ENCODE measurements at places on chromosomes 4 and X.

- no peak for DNase-seq
Measured at GRCh38 chr4:124686279-124686678, 26.3 kb downstream of the ANKRD50 start.

DNA sequence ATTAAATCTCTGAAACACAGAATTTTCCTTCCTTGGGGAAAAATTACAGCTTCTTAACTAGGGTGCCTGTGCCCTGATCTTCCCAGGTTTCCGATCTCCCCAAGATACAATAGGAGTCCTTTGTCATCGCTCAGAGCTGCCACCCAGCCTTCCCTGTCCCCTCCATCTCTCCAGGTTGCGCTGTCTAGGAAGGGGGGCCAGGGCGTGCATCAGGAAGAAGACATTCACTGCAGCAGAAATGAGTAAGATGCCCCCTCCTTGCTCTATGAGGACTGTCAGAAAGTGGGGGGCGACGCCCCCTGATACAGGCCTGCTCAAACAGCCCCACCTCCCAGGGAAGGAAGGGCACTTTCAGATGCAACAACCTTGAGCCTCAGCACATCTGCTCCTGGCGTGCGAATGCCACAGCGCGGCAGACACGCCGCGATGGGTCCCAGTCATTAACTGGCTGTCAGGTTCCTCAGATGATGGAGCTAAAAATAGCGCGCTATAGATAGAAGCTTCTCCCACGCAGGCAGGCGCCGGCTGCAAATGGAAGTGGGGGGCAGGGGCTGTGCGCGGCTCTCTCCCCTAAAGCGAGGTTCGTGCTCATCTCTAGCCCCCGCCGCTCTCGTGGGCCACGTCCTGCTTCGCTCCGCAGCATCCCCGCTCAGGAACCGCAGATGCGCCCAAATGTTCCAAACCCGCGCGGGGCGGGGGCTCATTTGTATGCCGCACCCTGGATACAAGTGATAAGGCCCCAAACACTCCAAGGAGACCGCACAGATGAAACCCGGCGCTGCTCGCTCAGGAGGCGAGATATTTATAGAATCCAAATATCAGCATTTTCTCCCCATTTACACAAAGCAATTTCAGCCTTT, 57.6 kb upstream of the LGI2 start:
- peak; percentile 7 for DNase-seq

DNA sequence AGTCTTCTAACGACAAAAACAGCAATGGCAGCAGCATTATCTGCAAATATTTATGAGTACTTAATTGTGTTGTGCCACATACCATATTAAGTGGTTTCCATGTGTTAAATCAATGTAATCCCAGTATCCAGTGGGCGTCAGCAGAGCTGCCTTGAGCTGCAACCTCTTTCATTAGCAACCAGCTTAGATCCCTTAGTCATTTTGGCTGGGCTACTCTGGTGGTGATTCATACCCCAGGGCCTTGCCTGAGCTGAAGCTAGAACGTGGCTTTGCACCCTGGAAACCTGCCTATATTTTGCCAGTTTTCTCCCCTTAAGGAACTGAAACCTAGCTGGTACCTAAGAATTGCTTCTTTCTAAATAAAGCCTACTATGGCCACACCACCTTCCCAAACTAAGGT, 474.3 kb upstream of the FTHL17 start:
- DNase-seq, result no peak

DNA sequence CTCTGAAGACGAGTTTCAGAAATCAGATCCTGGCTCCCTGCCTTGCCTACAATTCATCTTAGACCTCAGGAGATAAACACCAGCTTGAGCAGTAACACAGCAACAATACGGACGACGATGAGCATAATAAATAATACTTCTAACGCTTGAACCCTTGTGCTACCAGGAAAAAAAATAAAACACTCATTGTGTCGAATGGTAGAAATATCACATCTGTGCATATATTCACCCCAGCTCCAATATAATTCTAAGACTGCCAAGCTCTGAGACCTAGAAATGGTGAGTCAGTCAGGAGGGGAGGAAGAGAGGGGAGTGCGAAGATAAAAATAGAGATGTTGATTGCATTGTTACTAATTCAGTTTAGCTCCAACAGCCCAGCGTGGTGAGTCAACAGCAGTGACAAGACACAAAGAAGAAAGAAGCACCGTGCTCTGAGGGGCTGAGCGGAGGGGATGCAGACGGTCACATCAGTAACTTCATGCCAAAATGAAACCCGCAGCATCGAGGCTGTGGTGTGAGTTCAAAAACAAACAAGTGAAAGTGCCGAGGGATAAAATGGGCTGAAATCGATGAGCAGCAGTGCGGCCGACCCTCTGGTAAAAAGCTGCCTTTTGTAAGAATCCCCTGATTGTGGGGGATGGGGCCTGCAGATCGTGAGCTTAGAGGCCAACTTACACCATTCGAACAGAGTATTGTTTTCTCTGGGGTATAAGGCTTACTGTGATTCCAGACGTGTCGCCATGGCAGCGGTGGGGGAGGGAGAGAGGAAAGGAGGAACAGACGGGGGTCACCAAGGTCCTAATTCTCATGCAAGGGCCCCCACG, 150.4 kb downstream of the MGST2 start:
- DNase-seq, result no peak

DNA sequence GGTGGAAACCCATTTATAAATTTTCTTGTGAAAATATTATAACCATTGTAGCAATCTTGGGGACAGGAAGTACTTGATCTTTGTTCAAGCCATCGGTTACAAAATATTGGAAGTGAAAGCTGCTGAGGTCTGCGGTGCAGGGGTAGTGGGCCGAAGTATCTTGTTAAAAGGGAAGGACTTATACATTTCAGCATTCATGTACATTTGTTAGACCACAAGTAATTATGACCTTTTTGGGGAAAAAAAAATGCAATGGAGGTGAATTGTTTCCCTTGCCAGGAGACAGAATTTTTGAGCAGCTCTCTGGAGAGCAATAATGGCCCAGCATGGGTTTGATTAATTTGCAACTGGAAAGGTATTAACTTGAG, 121.3 kb downstream of the EGF start:
- DNase-seq, result no peak

DNA sequence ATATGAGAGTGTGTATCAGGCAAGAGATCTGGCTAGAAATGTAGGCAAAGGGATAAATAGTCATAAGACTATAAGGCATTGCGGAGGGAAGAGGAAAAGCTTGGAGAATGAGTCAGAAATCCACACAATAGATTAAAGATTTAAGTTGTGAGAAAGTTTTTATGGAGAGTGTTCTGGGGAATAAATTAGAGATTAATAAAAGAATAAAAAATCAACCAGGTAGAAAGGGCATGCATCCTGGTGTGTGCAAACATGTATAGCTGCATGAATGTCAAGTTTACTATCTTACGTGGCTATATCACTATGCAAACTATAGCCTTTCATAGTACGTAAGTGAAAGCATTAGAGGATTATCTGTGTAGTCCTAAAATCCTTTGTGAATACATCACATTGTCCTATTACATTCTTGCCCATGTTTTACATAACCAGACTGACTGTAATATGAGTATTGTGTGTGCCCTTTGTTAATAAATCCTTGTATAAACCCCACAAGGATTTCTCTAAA, 36.9 kb downstream of the SNCA start:
- DNase-seq, result no peak

DNA sequence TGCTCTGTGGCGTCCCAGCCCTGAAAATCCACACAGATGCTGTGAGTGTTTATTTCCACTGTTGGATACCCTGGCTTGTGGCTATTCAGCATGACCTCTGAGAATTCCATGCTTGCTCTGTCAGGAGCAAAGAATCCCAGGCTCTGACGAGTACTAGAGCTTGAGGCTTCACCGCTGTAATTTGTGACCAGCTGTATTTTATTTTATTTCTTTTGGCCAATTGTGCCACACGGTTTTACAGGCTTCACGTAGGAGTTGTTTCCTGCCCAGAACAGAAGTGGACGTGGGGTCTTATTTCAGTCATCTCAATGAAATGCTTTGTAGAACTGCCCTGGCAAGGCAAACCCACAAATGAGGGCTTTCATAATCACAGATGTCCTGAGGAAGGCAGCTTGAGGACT, 69.4 kb upstream of the CLDN34 start:
- no peak for DNase-seq

- no peak for DNase-seq
Measured at GRCh38 chr4:21901281-21901680, 47.3 kb downstream of the KCNIP4 start.

- peak; percentile 6 for DNase-seq
Measured at GRCh38 chrX:149829751-149830191, 48.0 kb downstream of the MAGEA9 start.

GRCh38 chr4:52864793-52865192, 2.7 kb downstream of the RASL11B start:
- no peak for DNase-seq

DNA sequence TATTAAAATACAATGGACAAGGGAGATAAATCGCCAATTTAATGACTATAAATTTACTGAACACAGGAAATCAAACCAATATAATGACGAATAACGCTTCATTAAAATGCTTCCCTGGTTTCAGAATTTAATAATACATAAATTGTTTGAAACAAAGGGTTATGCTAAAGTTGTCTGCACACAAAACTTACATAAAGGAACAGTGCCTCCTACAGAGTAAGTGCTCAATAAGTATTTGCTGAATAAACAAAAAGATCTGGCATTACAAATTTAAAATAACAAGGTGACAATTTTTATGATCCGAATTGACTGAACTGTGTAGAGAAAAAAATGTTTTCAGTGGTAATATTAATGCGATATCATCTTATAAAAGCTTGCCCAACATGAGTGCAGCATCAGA, 69.6 kb downstream of the NOCT start:
- DNase-seq, result no peak

GRCh38 chr4:152278505-152279233, 257.2 kb downstream of the FBXW7 start:
- no peak for DNase-seq

GRCh38 chr4:40924096-40924792, 174.5 kb downstream of the NSUN7 start:
- peak; percentile 91 for DNase-seq

DNA sequence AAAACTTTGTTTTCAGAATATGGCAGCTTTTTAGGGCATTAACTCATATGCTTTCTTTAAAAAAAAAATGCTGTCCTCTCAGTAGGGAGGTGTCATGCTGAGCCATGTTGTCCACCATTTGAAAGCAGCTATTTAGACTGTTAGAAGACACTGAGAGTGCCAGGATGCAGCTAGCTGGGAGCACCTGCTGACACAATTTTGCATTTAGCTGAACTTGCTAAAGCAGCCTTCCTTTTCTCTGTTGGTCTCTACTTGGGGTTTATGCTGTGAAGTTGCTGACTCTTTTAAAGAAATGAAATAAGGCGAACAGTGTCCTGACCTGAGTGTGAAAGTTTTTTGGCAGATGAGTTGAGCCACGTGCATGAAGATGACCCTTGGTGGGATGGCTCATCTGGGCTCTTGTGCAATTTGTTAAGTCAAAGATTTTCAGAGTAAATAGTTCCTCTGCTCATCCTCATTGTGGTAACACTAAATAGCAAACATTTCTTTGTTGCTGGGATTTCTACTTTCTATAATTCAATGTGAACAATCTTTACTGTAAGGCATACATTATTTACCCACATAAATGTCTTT, 64.5 kb downstream of the CDS1 start:
- no peak for DNase-seq

DNA sequence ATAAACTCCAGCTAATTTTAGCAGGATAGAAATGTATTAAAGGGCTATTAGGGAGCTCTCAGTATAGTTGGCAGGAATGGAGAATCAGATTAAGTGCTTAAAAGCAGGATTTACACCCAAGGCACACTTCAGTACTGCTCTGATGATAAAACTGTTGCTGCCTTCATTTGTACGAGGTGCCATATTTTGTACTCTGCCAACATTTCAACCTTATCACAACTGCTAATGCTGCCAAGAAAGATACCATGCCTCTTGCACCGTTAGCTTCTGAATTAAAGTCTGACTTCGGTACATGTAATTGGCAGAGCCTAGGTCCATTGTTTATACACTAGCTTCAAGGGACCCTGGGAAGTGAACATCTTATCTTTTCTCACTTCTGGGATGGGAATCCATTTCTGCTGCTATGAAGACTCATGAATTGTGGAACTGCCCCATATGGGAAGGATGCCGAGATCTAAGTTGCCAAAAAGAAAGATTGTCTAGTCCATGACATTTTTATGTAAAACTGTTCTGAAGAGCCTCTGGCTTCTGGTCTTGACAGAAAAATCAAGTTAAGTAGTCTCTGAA, 624.0 kb upstream of the IGFBP7 start:
- no peak for DNase-seq

DNA sequence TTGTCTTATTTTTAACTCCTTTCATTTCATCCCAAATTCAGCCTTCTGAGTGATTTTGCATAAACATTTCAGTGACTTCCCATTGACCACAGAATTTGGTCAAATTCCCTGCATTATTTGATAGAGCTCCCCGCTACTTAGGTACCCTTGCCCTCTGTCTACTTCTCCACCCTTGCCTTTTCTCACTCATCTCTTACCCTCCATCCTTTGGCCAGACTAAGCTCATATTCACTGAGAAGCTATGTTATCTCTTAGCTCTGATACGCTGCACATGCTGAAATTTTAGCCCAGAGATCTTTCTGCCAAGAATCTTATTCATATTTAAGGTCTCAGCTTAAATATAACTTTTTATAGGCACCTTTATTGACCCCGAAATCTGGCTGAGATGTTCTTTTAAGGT, 1031.9 kb downstream of the ADGRL3 start:
- DNase-seq, result no peak

- no peak for DNase-seq
Measured at GRCh38 chr4:83413676-83414075, 41.9 kb downstream of the HELQ start.

GRCh38 chr4:36758312-36759178, 477.1 kb downstream of the DTHD1 start:
- no peak for DNase-seq

DNA sequence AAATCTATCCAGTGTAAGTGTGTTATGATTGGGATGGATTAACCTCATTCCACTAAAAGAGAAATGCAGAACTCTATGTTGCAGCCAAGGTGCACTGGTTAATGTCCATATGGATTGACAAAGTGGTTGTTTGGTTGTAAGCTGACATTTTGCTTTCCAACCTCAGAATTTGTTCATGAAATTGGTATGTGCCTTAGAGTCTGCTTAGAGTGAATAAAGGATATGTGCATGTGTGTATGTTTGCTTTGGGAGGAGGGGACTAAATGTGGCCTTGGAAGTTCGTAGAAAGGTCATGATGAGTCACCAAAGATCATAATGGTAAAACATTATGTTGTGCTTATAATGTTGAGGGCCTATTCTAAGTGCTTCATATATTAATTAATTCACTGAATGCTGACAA, 44.1 kb upstream of the MBNL3 start:
- no peak for DNase-seq

DNA sequence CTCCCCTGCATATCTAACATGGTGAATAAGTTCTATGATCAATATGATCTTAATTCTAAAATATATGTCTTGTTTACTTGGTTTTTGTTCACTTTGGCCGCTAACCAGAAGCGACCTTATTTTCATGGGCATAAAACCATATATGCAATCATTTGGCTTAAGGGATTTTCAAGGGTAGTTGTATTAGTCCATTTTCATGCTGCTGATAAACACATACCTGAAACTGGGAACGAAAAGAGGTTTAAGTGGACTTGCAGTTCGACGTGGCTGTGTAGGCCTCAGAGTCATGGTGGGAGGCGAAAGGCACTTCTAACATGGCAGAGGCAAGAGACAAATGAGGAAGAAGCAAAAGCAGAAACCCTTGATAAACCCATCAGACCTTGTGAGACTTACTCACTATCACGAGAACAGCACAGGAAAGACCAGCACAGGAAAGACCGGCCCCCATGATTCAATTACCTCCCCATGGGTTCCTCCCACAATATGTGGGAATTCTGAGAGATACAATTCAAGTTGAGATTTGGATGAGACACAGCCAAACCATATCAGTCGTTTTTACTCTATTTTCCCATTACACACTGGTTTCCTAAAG, 114.3 kb upstream of the CPEB2 start:
- no peak for DNase-seq

GRCh38 chrX:136689436-136689835, 41.5 kb downstream of the CD40LG start:
- no peak for DNase-seq
